SIG-M5 (cell line): ENCODE measurements at places on chromosomes 5 and 9.

DNA sequence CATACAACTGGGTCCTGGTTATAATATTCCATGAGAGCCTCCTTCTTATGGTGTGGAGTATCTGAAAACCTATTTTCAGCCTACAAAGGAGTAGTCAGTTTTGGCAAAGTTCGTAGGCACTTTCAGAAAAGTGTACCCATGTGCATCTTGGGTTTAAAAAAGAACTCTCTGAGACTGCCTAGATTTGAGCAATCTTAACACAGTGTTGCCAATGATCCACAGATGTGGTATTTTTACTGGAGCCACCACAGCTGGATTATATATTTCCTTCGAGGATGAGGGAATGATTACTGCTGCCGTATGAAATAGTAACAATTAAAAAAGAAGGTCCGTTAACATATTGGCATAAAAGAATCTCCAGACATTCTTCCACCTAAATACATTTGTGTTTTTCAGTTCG, 1.1 kb downstream of the PALM2AKAP2 start:
- no peak for DNase-seq

DNA sequence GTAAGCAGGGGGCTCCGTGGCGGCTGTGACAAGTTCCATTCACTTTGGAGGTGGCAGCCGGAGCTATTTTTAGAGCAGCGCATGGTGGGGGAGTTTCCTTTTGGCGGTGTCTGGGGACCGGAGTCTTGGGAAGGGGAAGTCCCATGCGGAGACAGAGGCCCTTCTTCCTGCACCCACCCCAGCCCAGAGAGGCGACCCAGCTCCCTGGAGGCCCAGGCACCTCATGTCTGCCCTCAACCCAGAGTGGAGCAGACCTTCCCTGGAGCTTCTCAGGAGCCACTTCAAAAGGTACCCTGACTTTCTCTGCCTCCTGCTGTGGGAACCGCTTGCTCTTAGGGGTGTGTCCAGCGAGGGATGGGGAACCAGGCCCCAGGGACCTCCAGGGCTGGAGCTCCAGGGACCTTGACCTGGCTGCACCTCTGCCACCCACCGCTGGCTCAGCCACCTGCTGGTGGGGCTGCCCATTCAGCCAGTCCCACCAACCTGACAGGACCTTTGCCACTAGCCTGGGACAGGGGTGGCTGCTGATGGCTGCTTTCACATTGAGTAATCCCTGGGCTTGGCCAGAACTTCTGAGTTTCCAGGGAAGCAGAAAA, 34.1 kb downstream of the NEK6 start:
- peak; percentile 17 for DNase-seq

- DNase-seq, result no peak
Measured at GRCh38 chr5:138263581-138263980, 10.8 kb downstream of the GFRA3 start.

- no peak for DNase-seq
Measured at GRCh38 chr9:114250648-114251047, 72.2 kb upstream of the ORM1 start.

DNA sequence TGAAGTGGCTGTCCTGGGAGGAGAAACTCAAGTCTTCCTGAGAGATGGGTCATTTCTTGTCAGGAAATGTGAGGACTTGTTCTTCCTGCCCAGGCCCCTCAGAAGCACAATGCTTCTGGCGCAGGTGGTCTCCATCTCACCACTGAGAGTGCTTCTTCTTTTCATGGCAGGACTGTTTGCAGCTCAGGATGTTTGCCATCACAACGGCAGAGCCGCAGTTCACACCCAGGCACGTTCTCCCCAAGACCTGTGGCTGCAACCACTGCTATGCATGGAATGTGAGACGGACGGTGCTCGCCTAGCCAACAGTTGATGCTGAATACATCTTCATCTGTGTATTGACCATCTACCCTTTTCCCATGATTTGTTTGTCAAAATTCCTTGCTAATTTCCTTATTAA, 216.3 kb downstream of the GADD45G start:
- no peak for DNase-seq

- no peak for DNase-seq
Measured at GRCh38 chr5:106875591-106876297, 795.0 kb downstream of the EFNA5 start.

DNA sequence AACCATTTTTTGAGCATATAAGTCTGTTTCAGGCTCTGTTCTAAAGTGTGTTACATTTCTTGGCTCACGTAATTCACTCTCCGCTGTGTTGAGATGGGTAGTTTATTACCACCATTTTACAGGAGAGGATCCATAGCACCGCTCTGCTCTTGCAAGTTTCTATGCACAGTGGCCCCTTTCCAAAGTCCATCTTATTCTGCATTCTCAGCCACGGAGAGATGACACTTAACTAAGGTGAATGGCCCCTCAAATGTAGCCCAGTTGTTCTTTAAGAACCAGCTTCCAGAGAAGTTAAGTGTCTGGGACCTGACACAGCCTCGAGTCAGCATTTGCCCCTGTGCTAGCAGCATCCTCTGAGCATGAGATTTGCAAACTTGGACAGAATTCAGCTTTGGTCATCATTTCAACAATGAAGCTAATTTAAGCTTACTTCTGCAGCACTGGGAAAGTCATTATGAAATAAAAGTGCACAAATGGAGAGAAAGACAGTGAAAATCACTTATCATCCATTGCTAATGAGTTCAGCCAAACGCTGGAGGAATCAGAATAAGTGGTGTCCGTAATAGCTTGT, 61.9 kb downstream of the FAM78A start:
- DNase-seq, result no peak

- DNase-seq, result no peak
Measured at GRCh38 chr5:120153551-120153950, 310.5 kb upstream of the PRR16 start.

GRCh38 chr9:137756045-137756744, 121.4 kb upstream of the CACNA1B start:
- DNase-seq, result no peak

DNA sequence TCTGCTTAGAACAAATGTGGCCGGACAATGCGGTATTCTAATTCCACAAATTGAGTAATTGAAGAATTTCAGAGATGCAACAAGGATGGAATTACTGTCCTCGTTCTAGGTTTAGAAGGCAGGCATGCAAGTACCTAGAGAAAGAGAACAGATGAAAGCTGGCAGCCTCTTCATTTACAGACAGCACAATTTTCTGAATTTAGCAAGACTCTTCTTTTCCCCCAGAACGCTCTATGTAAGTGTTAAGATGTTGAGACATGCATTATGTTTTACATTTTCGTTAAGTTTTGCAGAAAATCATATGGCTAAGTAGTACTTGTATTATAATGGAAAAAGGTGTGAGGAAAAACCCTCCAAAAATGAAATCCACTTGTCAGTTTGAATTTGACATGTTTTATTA, 259.5 kb upstream of the ARRDC3 start:
- DNase-seq, result no peak

DNA sequence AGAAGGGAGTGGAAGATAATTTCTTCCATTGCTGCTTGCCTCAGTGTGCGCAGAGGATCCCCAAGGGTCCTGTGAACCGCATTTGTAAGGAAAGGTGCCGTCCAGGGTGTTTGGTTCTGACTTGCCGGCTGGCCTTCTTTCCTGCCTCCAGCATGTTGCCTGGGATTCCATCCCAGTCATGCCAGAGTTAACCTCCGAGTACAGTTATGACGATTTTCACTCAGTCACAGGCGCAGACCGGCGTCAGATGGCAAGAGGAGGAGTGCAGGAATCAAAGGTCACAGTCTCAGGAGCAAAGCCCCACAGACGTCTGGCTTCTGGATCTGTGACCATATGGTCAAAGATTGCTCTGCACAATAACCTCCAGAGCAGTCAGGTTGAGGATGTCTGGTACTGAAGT, 5.9 kb upstream of the GADD45G start:
- no peak for DNase-seq

GRCh38 chr5:103938146-103938695, 375.6 kb upstream of the NUDT12 start:
- no peak for DNase-seq

DNA sequence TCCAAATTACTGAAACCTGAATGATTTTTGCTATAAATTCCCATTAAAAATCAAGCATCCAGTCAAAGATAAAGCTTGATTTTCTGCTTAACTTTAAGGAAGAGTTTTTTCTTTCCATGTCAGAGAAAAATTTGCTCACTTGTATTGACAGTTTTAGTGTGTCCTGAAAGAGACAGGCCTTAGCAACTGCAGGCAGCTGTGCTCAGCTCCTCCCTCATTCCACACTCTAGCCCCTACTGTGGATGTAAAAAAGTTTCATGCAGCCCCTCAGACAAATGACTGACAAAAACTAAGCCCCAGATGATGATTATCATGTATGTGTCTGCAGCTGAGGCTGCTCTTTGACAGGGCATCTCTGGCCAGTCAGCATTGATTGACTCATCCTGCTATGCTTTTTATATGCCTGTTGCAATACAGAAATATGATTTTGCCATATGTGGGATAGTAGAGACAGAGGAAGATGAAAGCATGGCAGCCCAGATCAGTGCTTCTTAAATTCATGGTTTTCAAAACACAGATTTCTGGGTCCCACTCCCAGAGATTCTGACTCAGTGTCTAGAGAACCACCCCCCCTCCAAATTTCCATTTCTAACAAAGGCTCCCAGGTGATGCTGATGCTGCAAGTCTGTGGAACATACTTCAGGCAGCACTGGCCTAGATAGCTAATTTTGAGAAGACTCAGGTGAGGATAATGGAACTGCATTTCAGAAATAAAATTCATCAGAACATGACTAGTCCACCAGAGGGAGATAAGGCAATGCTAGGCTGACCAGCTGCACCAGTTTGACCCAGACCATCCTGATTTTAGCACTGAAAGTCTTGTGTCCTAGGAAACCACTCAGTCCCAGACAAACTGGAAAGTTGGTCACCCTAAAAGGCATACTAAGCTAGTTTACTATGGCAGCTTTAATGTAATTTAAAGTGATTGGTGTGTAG, 298.7 kb upstream of the KCNN2 start:
- DNase-seq, result no peak

- DNase-seq, result no peak
Measured at GRCh38 chr5:149200355-149200754, 59.1 kb downstream of the ABLIM3 start.

DNA sequence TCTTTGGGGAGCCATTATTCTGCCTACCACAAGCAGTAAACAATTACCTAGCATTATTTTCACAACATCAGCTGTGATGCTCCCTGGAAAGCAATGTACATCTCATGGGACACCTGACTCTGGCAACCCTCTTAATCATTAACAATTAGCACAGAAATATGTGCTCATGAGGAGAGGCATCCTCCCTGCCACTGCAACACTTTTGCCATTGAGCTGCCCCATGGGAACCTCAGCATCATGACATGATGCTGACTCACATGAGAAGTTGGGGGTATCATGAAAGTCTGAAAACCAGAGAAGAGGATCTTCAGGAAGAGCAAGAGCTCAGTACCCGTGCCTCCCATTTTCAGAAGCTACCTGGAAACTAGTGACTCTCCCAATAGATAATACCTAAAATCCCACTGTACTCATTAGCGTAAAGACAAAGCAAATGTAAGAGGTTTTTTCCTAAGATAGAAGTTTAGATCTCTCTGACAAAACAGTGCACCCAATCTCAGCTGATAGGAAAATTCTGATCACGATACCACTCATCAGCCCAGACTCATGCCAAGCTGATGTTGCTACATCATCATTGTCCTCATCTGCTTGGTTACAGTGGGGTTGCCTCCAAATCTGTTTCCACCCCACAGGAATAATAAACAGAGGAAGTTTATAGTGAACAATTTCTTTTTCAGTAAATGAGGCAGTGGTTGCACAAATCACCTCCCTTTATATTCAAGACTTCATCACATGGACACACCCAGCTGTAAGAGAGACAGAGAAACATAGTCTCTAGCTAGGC, 244.5 kb downstream of the NR2F1-AS1 start:
- no peak for DNase-seq

DNA sequence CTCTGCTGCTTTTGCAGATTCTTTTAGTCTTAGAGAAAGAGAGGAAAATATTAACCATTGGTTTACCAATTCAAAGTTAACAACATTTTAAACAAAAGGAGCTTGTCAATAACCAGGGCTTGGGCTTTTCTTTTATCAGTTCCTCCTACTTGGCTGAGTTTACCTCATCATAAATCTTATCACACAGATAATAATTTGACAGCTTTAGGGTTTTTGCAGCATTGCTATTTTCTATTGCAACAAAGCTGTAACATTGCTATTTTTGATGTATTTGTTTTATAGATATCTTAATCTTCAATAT, 9.8 kb upstream of the ABL1 start:
- DNase-seq, result no peak

DNA sequence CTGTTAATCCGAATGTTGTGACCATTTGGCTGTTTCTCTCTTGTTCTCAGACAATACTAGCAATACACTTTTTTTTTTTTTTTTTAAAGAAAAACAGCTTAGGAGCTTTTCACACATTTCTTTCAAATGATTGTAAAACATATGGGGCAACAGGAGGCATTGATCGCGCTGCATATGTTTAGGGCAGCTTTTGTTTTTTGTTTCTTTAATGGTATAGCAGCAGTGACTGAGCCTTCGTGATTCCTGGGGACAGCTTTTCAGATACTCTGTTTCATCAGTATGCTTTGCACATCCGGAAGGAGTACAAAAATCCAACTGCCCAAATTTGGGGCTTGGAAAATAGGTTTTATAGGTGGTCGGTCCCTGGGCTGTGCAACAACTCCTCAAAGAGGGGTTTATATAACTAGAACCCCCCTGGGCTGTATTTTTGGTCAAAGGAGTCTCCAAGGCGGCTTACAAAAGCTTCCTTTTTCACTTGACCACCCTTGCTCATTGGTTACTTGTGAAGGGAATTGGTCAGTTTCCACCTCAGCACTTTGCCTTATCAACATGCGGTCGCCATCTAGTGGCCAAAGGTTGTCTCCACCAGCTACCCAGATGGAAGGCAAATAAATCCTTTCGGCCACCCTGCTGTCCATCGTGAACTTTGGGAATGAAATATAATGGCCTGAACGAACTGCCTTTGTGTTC, 91.8 kb downstream of the PDE6A start:
- no peak for DNase-seq

DNA sequence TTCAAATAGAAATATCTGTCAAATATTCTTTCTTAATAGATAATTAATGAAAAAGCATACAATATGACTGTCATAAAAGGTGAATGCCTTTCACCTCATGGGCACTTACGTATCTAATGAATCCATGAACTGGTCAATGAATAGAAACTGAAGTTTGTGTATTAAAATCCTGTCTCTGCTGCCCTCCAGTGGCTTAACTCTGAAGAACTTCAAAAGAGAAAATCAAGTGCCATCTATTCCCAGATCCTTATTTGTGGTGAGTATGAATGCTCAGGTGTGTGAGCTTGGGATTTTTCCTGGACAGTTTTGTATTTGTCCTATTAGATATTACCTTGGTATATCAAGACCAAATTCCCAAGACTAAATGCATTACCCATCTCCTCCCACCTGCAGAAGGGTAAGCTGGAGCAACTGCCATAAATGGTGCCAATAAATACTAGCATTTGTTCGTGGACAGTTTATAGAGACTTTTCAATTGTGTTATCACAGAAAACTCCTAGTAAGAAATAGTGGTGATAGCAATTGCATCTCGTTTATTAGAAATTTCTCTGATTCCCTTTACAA, 44.0 kb upstream of the SVEP1 start:
- DNase-seq, result no peak

DNA sequence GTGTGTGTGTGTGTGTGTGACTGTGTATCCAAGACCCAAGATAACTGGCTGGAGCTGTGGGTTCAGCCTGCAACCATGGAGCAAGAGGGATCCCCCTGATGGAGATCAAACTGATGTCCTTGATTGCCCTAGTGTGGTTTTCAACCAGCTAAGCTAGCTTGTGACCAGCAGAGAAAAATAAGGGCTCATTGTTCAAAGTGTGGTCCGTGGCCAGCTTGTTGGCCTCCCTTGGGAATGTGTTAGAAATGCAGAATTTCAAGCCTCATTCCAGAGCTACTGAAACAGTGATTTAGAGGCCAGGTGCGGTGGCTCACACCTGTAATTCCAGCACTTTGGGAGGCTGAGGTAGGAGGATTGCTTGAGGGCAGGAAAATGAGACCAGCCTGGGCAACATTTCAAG, 79.9 kb downstream of the ACER2 start:
- DNase-seq, result no peak
